ENCODE measurements at places on chromosomes 1 and 21.
A peak's percentile ranks its signal among the peaks of the same experiment; 100 is the strongest.

GRCh38 chr21:46220847-46221246, 7.7 kb downstream of the LSS start:
- DNase-seq = no peak

- DNase-seq = peak; percentile 90
These were observed 10.1 kb upstream of the ABCA4 start for GRCh38 chr1:94130851-94131595.

DNA sequence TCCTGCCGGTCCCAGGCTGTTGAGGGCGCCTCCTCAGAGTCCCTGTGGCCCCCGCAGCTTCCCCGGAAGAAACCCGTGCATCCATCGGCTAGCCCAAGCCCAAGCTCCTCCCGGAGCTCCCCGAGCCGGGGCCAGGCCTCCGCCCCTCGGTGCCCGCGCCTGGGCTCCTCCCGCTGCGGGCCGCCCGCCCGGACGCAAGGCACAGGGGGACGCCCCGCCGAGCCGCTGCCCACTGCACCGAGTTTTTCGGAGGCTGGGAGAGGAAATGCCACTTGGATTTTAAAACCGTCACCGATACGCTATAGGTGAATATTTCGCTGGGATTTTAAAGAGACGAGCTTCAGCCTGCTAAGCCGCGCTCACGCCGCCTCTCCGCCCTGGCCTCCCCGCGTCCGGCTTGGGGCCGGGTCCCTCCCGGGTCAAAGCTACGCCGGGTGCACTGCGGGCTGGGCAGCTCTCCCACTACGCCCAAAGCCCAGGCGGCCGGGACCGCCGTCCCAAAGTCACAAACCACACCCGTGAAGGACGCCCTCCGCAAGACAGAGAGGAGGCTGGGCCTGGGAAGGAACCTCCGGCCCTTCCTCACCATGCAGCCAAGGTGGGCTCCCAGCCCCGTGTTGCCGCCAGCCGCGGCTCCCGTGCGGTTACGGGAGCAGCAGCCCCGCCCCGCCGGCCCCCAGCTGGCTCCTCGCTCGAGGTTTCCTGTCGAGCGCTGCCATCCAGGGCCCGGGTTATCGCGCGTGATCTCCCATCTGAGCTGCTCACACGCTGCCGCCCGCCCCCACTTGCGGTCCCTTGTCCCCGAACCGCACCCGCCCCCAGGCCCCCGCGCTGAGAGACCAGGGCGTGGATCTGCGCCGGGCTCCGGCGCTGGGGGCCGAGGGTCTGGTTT, 63.2 kb downstream of the CD247 start:
- DNase-seq = no peak

- no peak for DNase-seq
These were observed 19.2 kb downstream of the SYT6 start for GRCh38 chr1:114134518-114134917.

- DNase-seq = no peak
These were observed 101.4 kb upstream of the VAMP3 start for GRCh38 chr1:7669559-7670311.

DNA sequence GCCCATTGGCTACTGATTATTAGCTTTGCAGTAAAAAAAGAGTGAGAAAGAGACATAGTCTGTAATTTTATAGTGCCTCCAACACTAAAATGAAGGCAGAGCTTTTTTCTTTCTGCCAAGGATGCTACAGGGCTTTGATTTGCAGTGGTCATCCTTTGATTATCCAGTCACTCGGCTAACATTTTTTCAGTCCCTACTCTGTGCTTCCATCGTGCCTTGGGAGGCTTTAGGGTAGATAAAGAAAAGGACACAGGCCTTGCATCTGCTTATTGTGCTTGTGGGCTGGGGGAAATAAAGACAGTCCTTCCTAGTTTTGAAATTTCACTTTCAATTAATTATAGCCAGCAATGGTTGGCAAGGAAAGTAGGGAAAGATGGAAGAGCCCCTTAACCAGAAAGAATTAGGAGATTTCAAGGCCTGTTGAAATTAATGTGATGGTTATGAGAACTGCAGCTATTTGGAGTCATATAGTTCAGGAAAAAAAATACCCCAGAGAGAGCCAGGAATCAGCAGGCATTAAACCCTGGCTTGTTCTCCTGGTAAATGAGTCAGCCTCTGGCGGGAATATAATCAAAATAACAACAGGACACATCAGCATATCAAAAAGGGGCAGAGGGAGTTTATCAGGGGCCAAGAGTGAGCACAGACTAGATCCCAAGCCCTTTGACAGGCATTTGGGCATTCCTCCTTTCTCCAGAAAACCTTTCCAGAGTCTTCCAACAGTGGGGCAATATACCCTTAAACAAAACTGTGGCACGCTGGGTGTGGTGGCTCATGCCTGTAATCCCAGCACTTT, 27.4 kb downstream of the CACHD1 start:
- no peak for DNase-seq

DNA sequence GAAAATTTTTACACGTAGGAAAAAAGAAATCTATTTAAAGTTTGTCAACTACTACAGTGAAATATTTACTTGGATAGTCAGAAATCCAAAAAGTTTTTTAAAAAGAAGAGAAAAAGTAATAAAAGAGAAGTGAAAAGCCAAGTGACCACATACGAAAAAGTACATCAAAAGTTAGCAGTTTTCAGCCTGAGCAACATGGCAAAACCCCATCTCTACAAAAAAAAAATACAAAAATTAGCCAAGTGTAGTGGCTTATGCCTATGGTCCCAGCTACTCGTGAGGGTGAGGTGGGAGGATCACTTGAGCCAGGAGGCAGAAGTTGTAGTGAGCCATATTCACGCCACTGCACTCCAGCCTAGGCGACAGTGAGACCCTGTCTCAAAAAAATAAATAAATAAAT, 5.2 kb upstream of the MR1 start:
- DNase-seq = no peak

DNA sequence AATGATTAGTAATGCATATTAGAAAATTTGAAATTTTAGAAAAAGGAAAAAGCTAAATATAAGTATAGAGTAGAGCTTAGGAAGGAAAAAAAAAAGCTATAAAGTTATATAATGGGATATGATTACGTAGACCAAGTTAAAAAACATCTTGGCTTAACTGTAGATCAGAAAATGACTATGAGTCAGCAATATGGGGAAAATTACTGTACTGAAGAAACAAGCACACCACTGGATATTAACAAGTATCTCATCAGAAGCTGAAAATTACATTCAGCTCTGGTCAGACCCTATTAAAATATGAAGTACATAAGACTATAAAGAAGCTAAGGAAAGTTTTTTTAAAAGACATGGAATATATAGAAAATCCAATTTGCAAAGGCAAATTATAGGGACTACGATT, 19.5 kb downstream of the DNAJC8 start:
- no peak for DNase-seq

DNA sequence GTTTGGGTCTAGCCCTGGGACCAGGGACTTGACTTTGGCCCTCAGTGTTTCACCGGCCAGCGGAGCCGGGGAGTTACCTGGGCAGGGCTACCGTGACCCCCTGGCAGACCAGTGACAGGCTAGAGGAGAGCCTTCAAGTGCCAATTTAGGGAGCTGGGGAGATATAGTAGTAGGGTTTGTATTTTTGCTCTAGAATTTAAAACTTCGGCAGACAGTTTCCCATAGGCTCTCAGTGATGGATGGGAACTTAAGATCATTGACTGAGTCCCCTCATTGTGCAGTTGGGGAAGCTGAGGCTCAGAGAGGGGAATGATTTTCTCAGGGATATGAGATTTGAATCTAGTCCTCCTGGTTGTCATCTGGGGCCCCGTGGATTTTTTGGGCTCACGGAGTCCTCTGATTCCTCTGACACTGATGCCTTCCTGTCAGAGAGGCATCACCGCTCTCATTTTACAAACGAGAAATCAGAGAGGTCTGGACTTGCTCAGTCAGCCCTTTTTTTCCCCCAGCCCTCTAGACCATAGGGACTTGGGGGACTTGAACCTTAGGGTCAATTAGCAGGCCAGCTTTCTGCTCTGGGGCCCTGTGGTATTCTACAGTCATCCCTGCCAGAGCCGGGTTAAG, 58.3 kb upstream of the ACOT11 start:
- no peak for DNase-seq

- no peak for DNase-seq
These were observed 69.2 kb upstream of the PDC start for GRCh38 chr1:186530109-186530508.

- DNase-seq = no peak
These were observed 111.0 kb downstream of the GABPA start for GRCh38 chr21:25845729-25846256.

DNA sequence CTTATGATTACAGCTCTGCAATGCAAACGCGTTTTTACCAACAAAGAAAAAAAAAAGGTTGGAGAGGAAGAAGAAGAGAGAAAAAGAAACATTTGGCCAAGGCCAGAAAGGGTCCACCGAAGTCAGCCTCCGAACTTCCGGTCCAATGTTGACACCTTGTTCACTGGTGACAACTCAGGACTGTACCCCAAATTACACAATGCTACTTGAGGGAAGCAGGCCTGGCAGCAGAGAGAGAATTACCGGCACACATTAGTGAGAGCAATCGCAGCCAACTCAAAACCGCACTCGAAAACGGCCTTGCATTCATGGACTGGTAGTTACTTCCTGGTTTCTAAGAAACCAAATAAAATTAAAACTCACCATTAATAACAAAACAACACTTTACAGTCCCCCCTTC, 652.5 kb downstream of the KIF26B start:
- no peak for DNase-seq

- no peak for DNase-seq
These were observed 113.1 kb downstream of the FGGY start for GRCh38 chr1:59409986-59410385.

GRCh38 chr1:163365186-163365585, 43.4 kb downstream of the NUF2 start:
- DNase-seq = no peak

DNA sequence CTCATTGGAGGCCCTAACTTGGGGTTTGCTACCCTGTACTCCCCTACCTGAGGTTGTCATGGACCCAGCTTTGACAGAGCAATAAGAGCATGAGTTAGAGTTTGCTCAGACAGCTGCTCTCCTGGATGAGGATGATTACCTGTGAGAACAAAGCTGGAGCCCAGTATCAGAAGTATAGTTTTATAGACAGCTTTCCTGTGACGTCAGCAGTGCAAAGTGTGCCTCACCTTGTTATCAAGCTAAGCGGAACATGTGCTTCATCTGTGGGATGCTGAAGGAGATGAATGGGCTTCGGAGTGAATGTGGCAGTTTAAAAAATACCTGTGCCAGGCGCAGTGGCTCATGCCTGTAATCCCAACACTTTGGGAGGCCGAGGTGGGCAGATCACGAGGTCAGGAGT, 5.4 kb upstream of the WDR47 start:
- no peak for DNase-seq

DNA sequence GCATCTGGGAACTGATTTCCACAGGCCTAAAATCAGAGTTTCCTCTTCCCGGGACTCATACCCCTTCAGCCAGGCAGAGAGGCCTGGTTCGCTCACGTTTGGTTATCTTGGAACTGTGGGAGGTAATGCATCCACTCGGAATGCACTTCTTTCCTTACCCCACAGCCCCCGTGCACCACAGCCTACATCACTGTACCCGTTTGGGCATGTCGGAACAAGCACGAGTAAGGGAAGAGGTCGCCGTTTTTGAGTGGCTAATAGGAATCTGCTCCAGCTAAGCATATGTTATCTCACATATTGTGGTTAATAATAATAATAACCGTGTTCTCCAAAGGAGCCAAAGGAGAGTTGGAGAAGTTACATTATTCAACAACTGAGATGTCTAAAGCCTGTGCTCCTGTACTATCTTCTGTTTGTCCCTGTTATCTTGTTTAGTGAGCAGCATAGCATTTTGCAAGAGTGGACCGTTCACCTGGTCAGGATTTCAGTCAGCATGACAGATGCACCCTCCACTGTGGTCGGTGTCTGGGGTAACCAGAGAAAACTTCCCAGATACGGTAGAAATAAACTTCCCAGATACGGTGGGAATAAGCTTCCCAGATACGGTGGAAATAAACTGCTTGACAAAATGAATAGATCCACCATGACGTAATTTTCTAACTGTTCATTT, 198.6 kb downstream of the SDCCAG8 start:
- DNase-seq = no peak

GRCh38 chr21:25904044-25904695, 169.4 kb downstream of the GABPA start:
- no peak for DNase-seq

DNA sequence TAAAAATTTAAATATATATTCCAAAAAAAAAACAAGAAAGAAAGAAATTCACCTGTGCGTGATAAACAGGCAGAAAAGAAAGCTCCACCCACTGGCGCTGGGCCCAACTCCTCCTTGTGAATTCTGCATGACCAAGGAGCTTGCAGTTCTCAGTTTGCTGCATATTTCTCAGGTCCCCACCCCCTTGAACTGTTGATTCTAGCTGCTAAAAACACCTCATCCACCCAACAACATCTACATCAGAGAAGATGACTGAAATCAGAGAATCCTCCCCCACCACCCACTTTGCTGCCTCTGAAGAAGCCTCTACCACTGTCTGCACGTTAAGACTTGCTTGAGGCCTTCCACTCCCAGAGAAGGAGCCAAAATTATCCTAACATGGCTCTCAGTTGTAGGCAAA, 104.8 kb downstream of the RGS2 start:
- no peak for DNase-seq

DNA sequence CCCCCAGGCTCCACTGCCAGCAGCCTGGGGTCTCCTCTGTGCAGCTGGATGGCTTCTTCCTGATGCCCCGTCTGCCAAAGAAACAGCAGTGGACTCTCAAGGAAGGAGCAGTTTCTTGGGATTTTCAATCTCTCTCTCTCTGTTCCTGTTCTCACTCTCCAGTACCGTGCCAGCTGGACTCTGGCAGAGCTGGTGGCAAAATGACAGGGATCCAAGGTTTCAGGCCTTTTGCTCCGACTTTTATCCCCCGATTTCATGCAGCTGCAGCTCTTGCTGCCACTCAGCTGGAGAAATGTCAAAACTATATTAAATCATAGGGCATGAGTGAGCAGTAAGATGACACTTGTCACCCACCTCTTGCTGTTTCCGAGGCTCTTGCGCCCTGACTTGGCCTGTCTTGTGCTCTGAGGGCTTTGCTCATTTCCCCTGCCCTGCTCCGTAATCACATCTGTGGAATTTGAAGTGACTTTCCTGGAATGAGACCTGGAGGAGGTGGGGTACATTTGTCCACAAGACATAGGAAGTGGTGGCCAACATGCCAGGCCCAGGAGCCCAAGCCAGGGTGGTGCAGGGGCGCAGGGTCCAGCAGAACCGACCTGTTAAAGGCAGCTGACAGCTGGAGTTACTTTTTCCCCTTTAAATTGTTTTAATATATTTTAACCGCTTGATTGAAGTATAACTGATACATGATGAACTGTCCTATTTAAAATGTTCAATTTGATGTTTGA, 576.2 kb downstream of the PTPRU start:
- DNase-seq = no peak

GRCh38 chr1:40256401-40257084, 1.5 kb upstream of the ZMPSTE24 start:
- DNase-seq = no peak

GRCh38 chr1:222844411-222844779, 29.6 kb downstream of the DISP1 start:
- DNase-seq = no peak

DNA sequence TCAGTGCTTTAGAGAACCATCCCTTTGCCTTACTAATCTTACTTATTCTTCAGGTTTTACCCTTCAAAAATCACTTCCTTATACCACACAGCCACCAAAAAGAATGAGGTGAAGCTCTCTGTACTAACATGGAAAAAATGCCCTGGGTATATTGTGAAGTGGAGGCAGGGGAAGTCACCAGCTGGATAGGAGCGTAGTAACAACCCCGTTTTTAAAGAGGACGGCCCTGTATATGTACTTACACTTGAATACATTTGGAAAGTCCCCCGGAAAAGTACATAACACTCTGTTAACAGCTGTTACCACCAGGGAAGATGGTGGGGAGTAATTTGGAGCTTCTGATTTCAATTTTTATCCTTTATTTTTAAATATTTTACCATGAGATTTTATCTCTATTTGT, 28.2 kb upstream of the KHDRBS1 start:
- no peak for DNase-seq

Data from kidney epithelial cell (primary cell).